ENCODE measurements at places on chromosomes 1 and 21.

DNA sequence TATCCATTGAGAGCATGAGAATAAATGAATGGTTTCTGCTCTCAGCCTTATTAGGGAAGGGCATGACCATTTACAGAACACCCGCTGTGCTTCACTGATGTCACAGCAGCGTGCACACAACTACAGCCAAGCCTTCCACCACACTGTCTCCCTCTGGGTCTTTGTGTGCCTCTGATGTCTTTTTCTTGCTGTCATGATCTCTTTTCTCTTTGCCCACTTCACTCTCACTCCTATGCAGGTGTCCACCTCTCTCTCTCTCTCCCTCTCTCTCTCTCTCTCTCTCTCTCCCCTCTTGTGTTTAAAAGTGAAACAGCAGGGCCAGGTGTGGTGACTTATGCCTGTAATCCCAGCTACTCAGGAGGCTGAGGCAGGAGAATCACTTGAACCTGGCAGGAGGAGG, 232.5 kb upstream of the JUN start:
- DNase-seq: no peak

DNA sequence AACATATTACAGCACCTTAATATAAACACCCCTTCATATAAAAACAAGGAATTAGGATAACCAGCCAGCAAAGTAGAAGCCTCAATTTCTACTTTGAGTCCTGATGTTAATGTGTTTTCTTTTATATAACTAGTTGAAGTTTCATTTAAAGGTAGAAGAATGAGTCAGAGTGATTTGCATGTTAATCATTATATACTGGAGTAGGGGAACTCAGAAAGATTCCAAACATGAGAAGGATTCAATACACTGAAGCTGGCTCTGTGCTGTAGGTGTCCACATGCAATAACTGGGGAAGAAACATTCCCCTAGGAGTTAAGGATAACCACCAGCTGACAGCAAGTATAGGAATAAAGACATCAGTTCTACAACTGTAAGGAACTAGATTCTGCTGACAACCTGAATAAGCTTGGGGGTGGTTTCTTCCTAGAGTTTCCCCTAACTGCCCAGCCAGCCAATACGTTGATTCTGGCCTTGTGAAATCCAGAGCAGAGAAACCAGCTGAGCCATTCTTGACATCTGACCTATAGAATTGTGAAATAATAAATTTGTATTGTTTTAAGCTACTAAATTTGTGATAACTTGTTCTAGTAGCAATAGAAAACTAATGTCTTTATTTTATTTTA, 33.4 kb upstream of the RNPC3 start:
- no peak for DNase-seq

DNA sequence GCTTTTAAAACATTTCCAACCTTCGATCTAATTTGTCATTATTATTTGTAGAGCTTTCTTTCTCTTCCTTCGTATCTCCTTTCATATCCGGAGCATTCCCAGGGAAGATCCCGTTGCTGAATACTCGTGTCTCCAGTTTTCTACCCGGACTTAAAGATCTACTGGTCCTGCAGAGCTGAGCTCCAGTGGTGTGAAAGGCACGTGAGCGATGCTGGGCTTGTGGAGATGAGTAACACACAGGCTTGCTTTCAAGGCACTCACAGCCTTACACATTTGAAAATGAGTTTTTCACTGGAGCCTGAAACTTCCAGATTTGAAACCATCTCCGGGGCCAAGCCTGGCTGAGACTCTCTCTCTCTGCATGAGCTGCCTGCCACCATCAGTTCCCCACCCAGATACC, 428.3 kb downstream of the KIF26B start:
- no peak for DNase-seq

GRCh38 chr21:29221253-29221744, 77.4 kb upstream of the BACH1 start:
- DNase-seq: no peak

DNA sequence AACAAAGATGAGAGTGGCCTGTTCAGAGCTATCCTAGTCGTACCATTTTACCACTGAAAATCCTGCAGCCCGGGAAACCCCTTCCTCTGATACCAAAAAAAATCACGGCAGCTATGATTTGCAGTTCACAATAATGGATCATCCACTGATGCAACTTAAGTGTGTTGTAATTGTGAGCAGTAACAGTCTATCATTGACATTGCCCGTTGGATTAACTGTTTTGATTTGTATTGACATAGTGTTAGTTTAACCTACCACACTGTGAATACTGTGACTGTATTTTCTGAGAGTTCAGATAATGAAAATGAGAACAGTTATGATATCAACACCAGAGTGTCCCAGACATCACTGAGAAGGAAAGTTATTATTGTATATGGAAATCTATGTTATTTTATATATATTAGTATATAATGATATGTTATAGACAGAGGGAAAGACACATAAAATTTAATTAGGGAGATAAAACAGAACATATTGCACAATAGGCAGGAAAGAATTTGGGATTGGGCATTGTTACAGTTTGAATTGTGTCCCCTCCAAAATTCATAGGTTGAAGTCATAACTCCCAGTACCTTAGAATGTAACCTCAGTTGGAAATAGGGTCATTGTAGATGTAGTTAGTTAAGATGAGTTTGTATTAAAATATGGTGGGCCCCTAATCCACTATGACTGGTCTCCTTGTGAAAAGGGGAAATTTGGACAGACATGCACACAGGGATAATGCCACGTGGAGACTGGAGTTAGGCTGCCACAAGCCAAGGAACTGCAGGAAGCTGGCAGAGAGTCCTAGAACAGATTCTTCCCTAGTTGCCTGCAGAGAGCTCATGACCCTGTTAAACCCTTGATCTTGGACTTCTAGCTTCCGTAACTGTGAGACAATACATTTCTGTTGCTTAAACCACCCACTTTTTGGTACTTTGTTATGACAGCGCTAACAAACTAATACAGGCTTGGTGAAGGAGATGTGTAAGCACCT, 54.4 kb downstream of the TLCD4 start:
- no peak for DNase-seq

DNA sequence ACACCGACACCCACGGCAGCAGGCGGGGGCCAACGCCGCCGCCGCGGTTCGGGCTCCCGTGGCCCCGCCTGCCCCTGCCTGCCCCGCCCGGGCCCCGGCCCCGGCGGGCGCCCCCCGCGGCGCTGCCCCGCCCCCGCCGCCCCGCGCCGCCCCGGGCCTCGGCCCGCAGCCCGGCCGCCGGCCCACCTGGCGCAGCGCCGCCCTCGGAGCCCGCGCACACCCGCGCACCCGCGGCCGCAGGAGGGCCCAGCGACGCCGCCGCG, at the start of gene WNT3A:
TSS of gene WNT3A (plus strand) at position 213 of the 263 bp plus-strand sequence. CDS start 131 bp downstream, outside the sequence.
- no peak for DNase-seq

Measured in NCI-H2081 (cell line).